Endodermal cell (in vitro differentiated cells): ENCODE measurements at places on chromosomes 3 and 15.

DNA sequence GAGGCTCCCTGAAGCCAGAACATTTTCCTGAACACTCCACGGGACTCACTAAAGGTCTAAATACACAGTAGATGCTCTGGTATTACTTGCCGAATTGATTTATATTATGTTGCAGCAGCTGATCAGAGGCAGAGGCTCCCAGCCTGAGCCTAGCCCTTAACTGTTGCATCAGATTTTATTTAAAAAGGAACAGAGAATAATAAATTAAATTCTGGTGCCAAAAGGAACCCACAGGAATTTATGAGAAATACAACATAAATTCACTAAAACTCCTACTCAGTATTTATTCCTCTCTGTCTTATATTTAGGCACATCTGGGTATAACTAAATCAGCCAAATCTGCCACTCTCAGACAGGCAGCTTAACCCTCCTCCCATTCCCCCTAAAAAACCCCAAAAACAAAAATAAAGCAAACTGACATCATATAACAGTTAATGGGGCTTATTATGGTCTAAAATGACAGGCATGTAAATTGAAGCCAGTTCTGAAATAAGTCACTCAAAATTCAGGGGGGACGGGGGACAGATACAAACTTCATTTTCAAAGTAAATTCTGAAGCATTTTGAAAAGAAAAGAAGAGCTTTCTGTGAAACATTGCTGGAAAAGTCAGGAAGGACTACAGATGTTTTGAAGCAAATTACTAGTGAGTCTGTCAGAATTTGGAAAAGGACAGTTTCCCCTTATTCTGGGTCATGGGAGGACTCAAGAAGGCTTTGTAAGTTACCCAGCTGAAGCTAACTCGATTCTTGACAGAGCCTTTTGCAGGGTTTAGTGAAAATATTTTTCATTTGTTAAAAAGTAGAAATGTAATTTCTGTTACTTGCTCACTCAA, 53.8 kb upstream of the CORO2B start:
- no peaks in the 10 kb centered on the region for H3K4me1 ChIP-seq
- no peak for DNase-seq
- H3K27me3 ChIP-seq, result no peaks in the 10 kb centered on the region
- H3K4me3 ChIP-seq, result no peak overlapping the region

GRCh38 chr3:128736601-128737000, 10.6 kb downstream of the RAB7A start:
- H3K4me1 ChIP-seq, result no peaks in the 10 kb centered on the region
- H3K36me3 ChIP-seq, result peaks cover 48% of the 10 kb centered on the region
- no peak overlapping the region for H3K27ac ChIP-seq
- H3K4me3 ChIP-seq, result no peak overlapping the region

- no peak for DNase-seq
- H3K4me3 ChIP-seq, result no peak overlapping the region
- no peak overlapping the region for H3K27ac ChIP-seq
- H3K4me1 ChIP-seq, result peaks cover 11% of the 10 kb centered on the region
Observed at GRCh38 chr15:80240276-80240675, 11.7 kb downstream of the CTXND1 start.

- H3K27me3 ChIP-seq, result no peaks in the 10 kb centered on the region
- no peak for DNase-seq
- peaks cover 3% of the 10 kb centered on the region for H3K4me1 ChIP-seq
- H3K36me3 ChIP-seq, result no peaks in the 10 kb centered on the region
Observed at GRCh38 chr3:32422943-32423342, 31.3 kb downstream of the CMTM7 start.

GRCh38 chr3:58779934-58780333, 113.4 kb upstream of the FAM3D start:
- H3K27me3 ChIP-seq, result no peaks in the 10 kb centered on the region
- no peak for DNase-seq
- H3K4me1 ChIP-seq, result no peaks in the 10 kb centered on the region
- peak overlapping the region; percentile 42 for H3K4me3 ChIP-seq
- H3K36me3 ChIP-seq, result no peaks in the 10 kb centered on the region
- no peak overlapping the region for H3K27ac ChIP-seq
